ENCODE measurements at places on chromosomes 5 and 9. TPM values are rescaled to one million over a fixed set of nuclear protein-coding genes. Genes with fewer than 3 reads are reported as not detected.

- peak; percentile 66 for DNase-seq
Observed at GRCh38 chr5:146825033-146825432, 53.5 kb downstream of the PPP2R2B start.

The FAM114A2 gene
- 28.6 TPM for total RNA-seq

DNA sequence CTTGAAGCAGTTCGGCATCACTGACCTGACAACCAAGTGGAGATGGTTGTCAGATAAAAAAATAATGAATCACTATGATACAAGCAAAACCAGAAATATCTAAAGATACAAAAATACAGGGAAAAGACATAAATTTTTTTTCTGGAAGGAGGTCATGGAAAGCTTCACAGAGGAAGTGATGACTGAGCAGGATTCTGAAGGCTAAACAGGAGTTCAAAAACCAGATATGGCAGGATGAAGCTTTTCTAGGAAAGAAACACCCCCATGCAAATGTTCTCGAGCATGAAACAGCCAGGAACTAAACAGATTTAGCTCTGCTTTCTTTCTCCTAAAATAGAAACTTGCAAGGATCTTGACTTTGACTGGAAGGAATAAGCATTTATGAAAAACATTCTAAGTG, 60.7 kb upstream of the IFNE start:
- DNase-seq: no peak

- no peak for DNase-seq
Observed at GRCh38 chr9:125153712-125154367, 10.5 kb upstream of the SCAI start.

DNA sequence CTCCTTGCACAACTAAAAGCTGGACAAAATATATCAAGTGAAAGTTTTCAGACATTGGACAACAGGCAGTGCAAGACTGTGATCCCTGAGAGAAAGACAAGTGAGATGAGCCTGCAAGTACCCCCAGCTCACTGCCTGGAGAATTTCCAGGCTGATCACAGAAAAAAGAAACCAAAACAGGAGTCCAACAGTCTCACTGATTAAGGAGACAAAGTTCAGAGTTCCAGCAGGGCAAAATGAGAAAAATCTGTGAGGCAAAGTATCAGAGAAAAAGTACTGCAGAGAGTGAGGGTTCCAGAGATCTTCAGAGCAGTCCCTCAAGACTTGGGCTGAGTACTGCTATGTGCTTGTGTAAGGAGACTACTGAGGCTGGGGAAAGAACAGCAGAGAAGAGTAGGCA, 56.0 kb upstream of the PRSS3 start:
- DNase-seq: no peak

The SLC6A18 gene
- not detected for total RNA-seq

GRCh38 chr5:67170767-67171166, 25.8 kb downstream of the CD180 start:
- DNase-seq: no peak

GRCh38 chr5:65035211-65036206, 266.8 kb downstream of the CWC27 start:
- peak; percentile 93 for DNase-seq

DNA sequence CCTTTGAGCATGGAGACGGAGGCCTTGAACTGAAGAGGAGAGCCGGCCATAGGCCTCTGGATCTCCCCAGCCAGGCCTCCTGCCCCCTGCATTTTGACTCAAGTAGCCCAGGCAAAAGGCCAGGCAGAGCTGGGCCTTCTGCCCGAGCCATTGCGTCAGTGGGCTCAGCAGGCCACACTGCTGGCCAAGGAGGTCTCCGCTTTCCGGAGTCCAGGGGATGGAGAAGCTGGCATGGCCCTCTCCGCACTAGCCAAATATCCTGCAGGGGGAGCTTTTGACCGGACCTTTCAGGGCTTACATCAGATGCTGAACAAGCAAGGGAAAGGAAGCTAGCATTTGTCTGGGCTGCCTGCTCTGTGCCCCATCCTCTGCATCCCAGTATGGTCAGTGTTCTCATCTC, 386.8 kb downstream of the TRIM36 start:
- no peak for DNase-seq

DNA sequence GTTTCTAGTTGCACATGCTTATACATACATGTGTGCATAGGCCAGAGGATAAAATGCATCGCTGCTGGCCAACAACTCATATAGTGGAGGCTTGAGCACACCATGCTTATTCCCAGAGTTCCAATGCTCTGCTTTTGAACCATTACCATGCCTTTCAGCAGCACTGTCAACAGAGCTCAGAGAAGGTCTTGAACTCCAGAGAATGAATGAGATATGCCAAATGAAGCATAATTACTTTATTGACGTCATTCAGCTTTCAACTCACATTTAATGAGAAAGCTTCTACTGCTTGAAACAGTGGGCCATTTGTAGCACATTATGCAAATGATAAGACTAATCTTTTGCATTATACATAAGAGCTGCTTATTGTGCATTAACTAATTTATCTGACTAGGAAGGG, 765.3 kb upstream of the GRAMD2B start:
- no peak for DNase-seq

The KLF9 gene
- total RNA-seq: 1.1 TPM

The LCP2 gene
- total RNA-seq: not detected

GRCh38 chr9:98215821-98216220, 23.4 kb upstream of the CORO2A start:
- no peak for DNase-seq

Data from A172 (cell line).